ENCODE measurements at places on chromosomes 4 and X. TPM values are rescaled to one million over a fixed set of nuclear protein-coding genes. Genes with fewer than 3 reads are reported as not detected.

- H3K27ac ChIP-seq = no peak overlapping the region
- H3K27me3 ChIP-seq = no peaks in the 10 kb centered on the region
- no peak for DNase-seq
- H3K4me1 ChIP-seq = no peaks in the 10 kb centered on the region
Measured at GRCh38 chr4:166675411-166675810, 558.9 kb downstream of the SPOCK3 start.

GRCh38 chr4:155632310-155632840, 34.3 kb upstream of the GUCY1A1 start:
- H3K27ac ChIP-seq = no peak overlapping the region
- H3K36me3 ChIP-seq = no peaks in the 10 kb centered on the region

GRCh38 chrX:108211301-108211700, 119.7 kb downstream of the ATG4A start:
- no peaks in the 10 kb centered on the region for H3K4me1 ChIP-seq
- no peaks in the 10 kb centered on the region for H3K27me3 ChIP-seq
- no peaks in the 10 kb centered on the region for H3K36me3 ChIP-seq
- H3K27ac ChIP-seq = no peak overlapping the region
- no peak for DNase-seq
- H3K4me3 ChIP-seq = no peak overlapping the region

- no peak for DNase-seq
- H3K4me3 ChIP-seq = no peak overlapping the region
- no peaks in the 10 kb centered on the region for H3K27me3 ChIP-seq
- H3K36me3 ChIP-seq = no peaks in the 10 kb centered on the region
- no peaks in the 10 kb centered on the region for H3K4me1 ChIP-seq
Measured at GRCh38 chr4:127672111-127672510, 39.4 kb downstream of the INTU start.

DNA sequence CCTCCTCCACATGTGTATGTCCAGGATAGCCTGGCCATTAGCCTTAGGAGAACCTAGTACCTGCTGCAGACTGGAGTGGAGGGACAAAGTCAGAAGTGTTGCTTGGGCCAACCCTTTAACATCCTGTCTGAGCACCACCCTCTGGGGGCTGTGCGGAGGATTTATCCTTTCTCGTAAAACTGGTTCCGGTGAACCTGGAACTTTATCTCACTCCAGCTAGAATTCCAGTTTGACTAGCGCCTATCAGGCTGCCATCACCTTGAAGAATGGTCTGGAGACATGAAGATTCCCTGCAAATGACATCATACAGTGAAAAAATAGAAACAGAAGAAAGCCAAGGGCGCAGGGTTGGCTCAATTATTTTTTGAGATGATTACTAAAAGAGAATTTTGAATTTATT, 4.0 kb downstream of the TCEAL8 start:
- H3K27me3 ChIP-seq = no peaks in the 10 kb centered on the region
- no peak overlapping the region for H3K4me3 ChIP-seq
- H3K27ac ChIP-seq = no peak overlapping the region
- H3K4me1 ChIP-seq = no peaks in the 10 kb centered on the region
- no peaks in the 10 kb centered on the region for H3K36me3 ChIP-seq

- no peaks in the 10 kb centered on the region for H3K4me1 ChIP-seq
- H3K4me3 ChIP-seq = no peak overlapping the region
- no peaks in the 10 kb centered on the region for H3K36me3 ChIP-seq
- H3K27ac ChIP-seq = no peak overlapping the region
- DNase-seq = no peak
- H3K27me3 ChIP-seq = no peaks in the 10 kb centered on the region
Measured at GRCh38 chr4:144967161-144967560, 130.8 kb downstream of the ANAPC10 start.

- no peaks in the 10 kb centered on the region for H3K4me1 ChIP-seq
- no peaks in the 10 kb centered on the region for H3K36me3 ChIP-seq
- no peak overlapping the region for H3K27ac ChIP-seq
- no peak overlapping the region for H3K4me3 ChIP-seq
Measured at GRCh38 chr4:86972997-86973396, 38.2 kb downstream of the AFF1 start.

DNA sequence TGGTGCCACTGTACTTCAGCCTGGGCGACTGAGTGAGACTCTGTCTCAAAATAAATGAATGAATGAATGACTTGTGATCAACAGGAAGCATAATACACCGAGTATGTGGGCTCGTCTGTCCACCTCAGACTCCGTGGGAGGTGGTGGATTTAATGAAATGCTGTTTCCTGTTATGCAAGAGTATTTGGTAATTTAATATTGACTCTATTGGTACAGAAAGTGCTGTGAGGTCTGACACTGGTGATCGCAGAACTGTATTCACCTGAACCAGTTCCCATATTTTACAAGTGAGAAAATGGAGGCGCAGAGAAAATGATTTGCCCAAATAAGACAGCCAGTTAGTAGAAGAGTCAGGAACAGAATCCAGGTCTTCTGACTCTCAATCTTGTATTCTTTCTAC, 423.3 kb downstream of the RAPGEF2 start:
- DNase-seq = no peak
- H3K27ac ChIP-seq = no peak overlapping the region
- H3K4me3 ChIP-seq = no peak overlapping the region
- H3K4me1 ChIP-seq = no peaks in the 10 kb centered on the region

GRCh38 chr4:605702-606425, 19.5 kb upstream of the PDE6B start:
- no peak overlapping the region for H3K27ac ChIP-seq
- no peaks in the 10 kb centered on the region for H3K27me3 ChIP-seq
- DNase-seq = no peak

DNA sequence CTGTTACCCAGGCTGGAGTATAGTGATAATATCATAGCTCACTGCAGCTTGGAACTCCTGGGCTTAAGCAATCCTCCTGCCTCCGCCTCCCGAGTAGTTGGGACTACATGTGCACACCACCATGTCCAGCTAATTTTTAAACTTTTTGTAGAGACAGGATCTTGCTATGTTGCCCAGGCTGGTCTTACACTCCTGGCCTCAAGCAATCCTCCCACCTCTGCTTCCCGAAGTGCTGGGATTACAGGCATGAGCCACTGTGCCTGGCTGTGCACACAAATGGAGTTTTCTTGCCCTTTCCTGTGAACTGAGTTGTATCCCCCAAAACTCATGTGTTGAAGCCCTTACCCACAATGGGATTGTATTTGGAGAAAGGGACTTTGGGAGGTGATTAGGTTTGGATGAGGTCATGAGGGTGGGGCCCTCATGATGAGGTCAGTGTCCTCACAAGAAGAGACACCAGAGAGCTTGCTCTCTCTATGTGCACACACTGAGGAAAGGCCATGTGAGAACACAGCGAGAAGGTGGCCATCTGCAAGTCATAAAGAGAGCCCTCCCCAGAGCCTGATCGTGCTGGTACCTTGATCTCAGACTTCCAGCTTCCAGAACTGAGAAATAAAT, 40.1 kb downstream of the DDX3X start:
- DNase-seq = no peak
- no peak overlapping the region for H3K4me3 ChIP-seq

GRCh38 chr4:109094056-109094455, 208.4 kb downstream of the COL25A1 start:
- DNase-seq = no peak
- no peaks in the 10 kb centered on the region for H3K4me1 ChIP-seq
- H3K27me3 ChIP-seq = no peaks in the 10 kb centered on the region
- no peak overlapping the region for H3K4me3 ChIP-seq
- H3K27ac ChIP-seq = no peak overlapping the region
- H3K36me3 ChIP-seq = no peaks in the 10 kb centered on the region

DNA sequence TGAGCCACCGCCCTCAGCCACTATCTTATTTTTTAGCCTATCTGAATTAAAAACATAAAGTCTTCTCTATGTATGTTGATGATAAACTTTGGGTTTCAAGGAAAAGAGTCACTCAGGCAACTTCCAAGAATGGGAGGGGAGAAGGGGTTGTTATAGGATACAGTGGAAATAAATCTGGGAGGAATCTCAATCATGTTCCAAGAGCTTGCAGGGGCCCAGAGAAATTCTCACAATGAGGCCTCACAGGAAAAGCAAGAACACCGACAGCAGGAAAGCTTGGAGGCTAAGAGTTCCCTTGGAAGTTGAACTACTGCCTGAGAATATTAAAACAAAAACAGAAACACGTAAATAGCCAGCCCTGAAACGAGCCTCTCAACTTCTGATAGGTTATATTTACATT, 384.6 kb upstream of the IGFBP7 start:
- no peaks in the 10 kb centered on the region for H3K27me3 ChIP-seq
- H3K36me3 ChIP-seq = no peaks in the 10 kb centered on the region
- no peak overlapping the region for H3K4me3 ChIP-seq

- no peak overlapping the region for H3K27ac ChIP-seq
- H3K4me1 ChIP-seq = no peaks in the 10 kb centered on the region
- no peaks in the 10 kb centered on the region for H3K36me3 ChIP-seq
- no peak for DNase-seq
Measured at GRCh38 chrX:16592194-16592770, 57.7 kb upstream of the S100G start.

DNA sequence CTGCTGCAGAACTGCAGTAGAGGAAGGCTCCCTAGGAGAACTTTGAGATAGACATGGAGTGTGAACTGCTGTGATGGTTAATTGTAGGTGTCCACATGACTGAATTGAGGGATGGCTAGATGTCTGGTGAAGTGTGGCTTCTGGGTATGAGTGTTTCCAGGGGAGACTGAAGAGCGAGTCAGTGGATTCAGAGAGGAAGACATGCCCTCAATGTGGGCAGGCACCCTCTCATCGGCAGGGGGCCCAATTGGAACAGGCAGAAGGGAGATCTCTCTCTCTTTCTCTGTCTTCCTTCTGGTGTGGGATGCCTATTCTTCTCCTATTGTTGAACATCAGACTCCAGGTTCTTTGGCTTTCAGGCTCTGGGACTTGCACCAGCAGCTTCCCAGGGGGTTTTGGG, 304.7 kb upstream of the GATB start:
- H3K36me3 ChIP-seq = no peaks in the 10 kb centered on the region
- H3K27ac ChIP-seq = no peak overlapping the region
- H3K4me3 ChIP-seq = no peak overlapping the region
- H3K4me1 ChIP-seq = peaks cover 4% of the 10 kb centered on the region
- DNase-seq = no peak

DNA sequence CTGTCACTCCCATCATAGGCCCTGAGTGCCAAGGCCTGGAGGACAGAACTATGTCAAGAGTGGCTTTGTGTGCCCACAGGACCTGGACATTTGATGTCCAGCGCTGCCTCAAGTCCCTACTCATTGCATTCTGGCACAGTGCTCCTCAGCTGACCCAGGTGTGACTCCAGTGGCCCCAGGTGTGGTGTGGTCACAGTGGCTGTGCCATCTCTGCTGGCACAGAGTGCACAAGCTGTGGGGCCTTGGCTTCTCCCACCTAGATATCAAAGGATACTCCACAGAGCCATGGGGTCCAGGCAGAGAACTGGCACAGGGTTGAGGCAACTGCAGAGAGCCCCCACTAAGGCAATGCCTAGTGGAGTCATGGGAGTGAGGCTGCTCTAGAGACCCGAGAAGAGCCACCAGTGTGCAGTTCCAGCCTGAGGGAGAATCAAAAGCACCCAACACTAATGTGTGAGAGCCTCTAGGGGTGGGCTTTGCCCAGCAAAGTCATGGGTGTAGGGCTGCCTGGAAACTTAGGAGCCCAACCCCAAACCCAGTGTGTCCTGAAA, 25.6 kb downstream of the PYURF start:
- no peak overlapping the region for H3K27ac ChIP-seq
- H3K4me1 ChIP-seq = no peaks in the 10 kb centered on the region
- no peak for DNase-seq

DNA sequence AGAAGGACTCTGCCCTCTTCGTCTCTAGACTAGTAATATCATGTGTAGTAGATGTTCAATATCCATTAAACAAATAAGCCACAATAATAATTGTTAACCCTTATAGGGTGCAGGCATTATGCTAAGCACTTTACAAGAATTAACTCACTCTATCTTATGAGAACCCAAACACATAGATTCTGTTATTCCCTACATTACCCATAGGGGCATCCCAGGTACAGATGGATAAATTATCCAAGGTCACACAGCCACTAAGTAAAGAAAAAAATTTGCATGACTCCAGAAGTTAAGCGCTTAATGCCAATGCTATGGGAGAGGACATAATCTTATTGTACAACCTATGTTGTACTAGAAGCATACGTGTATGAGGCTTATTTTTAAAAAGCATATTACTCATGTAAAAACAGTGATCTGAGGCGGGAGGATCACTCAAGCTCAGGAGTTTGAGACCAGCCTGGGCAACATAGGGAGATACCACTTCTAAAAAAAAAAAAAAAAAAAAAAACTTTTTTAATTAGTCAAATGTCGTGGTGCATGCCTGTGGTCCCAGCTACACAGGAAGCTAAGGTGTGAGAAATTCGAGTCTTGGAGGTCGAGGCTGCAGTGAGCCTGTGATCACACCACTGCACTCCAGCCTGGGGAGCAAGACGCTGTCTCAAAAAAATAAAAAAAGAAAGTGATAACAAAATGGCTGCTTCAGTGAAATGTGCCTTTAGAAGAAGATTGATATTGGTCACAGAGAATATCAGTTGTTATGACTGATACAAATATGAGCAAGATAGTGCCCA, 13.6 kb downstream of the LDB2 start:
- H3K36me3 ChIP-seq = no peaks in the 10 kb centered on the region
- H3K4me1 ChIP-seq = peaks cover 4% of the 10 kb centered on the region
- no peaks in the 10 kb centered on the region for H3K27me3 ChIP-seq

UGT2A1 gene
- total RNA-seq = not detected

AFAP1 gene
- total RNA-seq = 9.6 TPM

C4orf50 gene
- total RNA-seq = 0.08 TPM

GLRB gene
- not detected for total RNA-seq

TBC1D14 gene
- 62.5 TPM for total RNA-seq

SASH3 gene
- total RNA-seq = 190 TPM

HS6ST2 gene
- total RNA-seq = not detected

Data from naive thymus-derived CD4-positive, alpha-beta T cell (primary cell).